Activated T-helper 17 cell treated with anti-CD3 and anti-CD28 coated beads, Interleukin-2, amount 50 U/mL, for 72 hours (primary cell): ENCODE measurements at places on chromosomes 3 and 15.
A peak's percentile ranks its signal among the peaks of the same experiment; 100 is the strongest.

DNA sequence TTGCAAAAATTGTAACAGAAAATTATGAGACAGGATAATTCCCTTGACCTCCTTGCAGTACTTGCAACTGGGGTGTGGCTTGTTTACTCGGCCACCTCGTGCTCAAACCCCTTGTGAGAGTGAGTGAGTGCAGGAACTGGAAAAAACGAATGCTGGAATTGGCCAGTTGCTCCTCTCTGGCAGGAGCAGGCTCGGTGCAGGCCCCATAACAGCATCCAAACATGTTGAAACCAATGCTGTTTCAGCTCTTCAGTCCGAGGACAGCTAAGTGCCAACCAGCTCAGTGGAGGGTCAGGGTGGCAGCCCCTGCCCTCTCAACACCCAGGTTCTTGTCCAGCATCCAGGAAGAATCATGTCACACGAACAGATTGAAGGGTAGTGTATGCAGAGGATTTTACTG, 36.9 kb downstream of the METTL6 start:
- ATAC-seq, result no peak

GRCh38 chr3:16370872-16371740, 106.1 kb downstream of the OXNAD1 start:
- peak; percentile 73 for ATAC-seq

- peak; percentile 52 for ATAC-seq
Measured at GRCh38 chr15:90001062-90001682, at the start of gene ZNF710. ZNF710 (plus strand) TSS chr15:90001324; CDS start chr15:90067138, 65,814 bp downstream.

GRCh38 chr3:129560269-129560787, 17.4 kb downstream of the H1-8 start:
- ATAC-seq, result no peak

- ATAC-seq, result no peak
Measured at GRCh38 chr3:168611826-168612225, 516.1 kb upstream of the GOLIM4 start.

- ATAC-seq, result peak; percentile 98
Measured at GRCh38 chr3:10017636-10018292, 8.5 kb upstream of the FANCD2 start.

DNA sequence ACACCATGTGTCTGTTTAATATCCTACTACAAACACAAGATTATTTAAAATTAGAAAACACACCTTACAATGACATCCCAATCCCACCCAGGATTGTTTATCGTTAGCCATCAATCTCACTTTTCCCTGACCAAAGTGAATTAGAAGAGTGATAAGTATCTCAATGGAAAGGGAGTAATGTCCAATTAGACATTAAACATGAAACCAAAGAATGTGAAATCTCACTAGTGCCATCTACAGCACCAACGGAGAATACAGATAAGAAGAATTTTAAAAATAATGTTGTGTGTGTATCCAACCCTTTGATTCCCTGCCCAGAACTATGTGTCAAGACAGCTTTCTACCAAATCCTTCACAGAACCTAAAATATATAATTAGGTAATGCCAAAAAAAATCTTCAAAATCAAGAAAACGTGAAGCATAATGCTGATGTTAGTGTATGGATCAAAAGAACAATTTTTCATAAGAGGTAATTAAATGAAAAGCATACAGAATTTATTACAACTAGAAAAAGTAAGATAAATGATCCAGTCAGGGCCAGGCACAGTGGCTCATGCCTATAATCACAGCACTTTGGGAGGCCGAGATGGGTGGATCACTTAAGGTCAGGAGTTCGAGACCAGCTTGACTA, 64.2 kb downstream of the SCAPER start:
- no peak for ATAC-seq

- ATAC-seq, result no peak
Measured at GRCh38 chr3:14716591-14716990, 41.6 kb downstream of the C3orf20 start.

DNA sequence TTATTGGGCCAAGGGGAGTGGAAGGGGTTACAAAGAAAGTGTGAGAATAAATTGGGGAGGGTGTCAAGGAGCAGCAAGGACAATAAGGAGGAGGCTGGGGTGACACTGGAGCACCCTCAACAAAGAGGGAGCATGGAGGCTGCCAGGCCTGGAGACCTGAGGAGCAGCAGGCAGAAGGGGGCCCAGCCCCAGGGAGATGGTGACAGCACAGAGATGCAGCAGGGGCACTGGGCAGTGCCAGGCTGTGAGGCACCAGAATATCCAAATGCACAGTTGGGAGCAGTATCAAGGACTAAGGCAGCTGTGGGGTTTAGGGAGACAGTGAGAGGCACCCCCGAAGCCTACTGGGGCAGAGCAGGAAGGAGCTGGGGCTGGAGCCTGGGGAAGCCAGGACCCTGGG, 19.4 kb upstream of the ALAS1 start:
- no peak for ATAC-seq

DNA sequence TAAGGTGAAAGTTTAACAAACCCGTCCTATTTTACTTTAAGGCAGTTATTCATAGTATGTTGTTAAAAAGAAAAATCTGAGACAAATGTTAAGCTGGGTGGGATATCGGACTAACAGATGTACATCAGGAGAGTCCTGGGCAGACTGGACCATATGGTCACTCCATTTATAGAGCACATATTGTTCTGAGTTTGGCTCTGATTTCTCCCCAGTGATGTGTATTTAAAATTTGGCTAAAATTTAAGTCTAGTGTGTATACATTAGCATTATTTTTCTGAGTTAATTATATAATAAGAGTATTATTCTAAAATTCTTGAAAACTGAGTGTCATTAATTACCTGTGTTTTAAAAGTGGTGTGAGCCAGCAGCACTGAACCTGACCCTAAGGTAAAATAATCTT, 6.1 kb downstream of the GMPS start:
- ATAC-seq, result no peak

DNA sequence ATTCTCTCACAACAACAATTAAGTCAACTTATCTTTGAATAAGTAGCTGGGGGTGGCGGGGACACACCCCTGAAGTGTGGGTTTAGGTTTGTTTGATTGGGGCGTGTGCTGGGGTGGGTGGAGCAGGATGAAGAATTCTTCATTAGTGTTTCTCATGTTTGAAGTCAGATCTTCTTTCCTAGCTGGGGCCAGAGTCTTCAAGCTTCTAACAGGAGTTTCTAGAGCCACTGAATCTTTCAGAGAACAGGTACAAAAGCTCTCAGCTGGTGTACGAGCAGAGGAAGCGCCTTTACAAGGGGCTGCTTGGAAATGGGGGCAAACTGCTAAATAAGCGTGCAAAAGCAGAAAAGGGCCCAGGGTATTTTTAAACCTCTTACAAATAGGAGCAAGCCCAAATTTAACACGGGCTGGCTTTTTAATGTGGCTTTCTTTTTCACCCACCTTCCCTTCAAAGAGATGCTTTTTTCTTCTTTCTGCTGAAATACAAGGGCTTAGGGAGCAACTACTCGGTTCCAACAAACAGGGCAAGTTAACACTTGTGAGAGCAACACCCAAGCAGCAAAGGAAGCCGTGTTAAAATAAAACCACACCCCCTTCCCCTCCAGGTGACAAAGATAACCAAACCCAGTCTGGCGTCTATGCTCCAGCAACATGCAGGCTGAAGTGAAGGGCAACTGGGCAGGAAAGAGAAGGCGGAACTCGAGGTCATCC, 86.9 kb upstream of the RASGRP1 start:
- ATAC-seq, result peak; percentile 65

GRCh38 chr3:12961007-12961696, 112.1 kb downstream of the IQSEC1 start:
- no peak for ATAC-seq

GRCh38 chr15:85031086-85031943, 49.7 kb downstream of the PDE8A start:
- no peak for ATAC-seq

DNA sequence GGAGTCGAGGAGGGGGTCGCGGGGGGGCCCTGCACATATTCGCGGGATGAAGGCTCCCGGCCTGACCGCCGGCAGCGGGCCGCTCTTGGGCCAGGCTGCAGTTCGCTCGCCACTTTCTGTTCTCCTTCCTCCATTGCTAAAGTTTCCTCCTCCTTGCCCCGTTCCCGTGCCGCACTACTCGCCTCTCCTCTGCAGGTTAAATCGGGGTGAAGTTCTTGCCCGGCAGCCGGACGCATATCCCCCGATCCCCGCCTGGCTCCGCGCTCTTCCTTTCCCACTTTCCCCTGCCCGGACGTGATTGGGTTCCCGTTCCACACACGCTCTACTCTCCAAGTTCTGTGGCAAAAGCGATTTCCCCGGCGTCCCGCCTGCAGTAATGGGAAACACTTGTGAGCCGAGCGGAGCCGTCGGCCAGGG, 556 bp downstream of the CRYBG3 start:
- peak; percentile 25 for ATAC-seq

GRCh38 chr3:169992781-169993180, 26.2 kb downstream of the SEC62 start:
- ATAC-seq, result no peak

DNA sequence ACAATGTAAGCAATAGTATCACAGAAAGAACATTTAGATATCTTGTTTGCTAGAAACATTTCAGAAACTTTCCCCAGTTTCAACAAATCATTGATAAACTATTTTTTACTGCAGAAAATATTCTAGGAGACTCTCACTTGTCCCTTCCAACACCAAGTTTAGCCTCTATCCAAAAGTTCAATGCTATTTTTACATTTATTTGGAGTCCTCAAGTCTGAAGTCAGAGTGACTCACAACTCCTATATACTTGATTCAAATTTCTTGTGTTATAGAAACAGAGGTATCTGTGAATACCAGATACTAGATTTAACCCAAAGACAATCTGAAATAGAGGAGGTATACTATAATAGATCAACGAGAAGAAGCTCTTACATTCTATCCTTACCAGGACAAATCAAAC, 49.6 kb downstream of the RFX7 start:
- ATAC-seq, result no peak

DNA sequence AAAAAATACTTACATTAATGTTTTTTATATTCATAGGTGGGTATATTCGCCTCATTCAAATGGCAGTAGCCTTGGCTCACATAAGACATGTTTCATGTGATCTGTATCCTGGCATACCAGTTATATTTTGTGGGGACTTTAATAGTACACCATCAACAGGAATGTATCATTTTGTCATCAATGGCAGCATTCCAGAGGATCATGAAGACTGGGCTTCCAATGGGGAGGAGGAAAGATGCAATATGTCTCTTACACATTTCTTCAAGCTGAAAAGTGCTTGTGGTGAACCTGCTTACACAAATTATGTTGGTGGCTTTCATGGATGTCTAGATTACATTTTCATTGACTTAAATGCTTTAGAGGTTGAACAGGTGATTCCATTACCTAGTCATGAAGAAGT, 3.5 kb downstream of the PDE12 start:
- ATAC-seq, result no peak

DNA sequence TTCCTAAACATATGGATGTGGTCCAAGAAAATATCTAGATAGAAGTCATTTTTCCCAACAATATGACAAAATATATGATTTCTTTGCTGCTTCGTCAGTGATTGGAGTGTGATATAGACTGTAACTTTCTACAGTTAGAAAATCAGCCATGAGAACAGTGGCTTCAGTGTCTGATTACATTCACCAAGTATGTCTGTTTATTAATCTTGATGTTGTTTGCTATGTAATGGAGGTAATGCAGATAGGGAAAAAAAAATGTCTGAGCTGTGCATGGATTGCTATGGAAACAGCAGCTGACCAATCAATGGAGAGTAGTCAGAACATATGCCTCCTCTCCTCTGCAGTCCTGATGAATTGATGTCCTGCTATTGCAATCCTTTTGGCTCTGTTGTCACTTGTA, 72.3 kb upstream of the GAP43 start:
- no peak for ATAC-seq

GRCh38 chr3:139687431-139687830, 9.7 kb upstream of the NMNAT3 start:
- ATAC-seq, result no peak

DNA sequence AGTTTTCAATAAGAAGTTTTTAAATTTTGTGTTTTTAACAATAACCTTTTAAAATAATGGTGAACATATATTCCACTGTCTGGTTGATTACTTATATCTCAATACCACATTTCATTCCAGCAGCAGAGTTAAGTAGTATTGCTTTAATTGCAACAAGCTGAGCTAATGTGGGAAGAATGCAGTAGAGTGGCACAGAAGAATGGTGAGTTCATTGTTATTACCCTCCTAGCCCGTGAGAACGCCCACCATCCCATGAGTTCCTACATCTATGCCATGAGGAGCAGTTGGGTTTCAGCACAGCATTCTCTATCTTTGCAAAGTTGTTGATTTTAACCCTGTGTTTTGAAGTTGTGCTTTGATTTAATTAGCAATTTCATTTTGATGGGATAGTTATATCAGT, 17.8 kb upstream of the NR2E3 start:
- ATAC-seq, result no peak

GRCh38 chr3:23519314-23520208, 286.2 kb upstream of the UBE2E1 start:
- no peak for ATAC-seq

DNA sequence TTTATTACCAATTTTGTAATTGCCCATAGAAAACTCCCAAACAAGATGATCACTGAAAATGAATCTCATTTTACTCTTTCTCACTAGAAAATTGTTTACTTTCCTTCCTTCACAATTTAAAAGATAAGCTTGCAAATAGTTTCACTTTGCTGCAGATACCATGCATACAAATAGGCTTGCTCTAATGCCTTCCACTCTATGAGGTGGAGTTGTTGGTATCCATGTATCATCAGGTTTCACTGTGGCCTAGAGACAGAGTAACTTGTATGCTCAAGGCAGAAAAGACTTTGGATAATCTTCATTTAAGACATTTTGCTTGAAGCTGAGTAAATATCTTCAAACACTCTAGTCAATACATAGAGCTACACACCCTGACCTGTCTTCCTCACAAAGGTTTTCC, 60.8 kb downstream of the RYK start:
- ATAC-seq, result no peak

- ATAC-seq, result no peak
Measured at GRCh38 chr3:127307112-127307835, 19.4 kb upstream of the PRR20G start.

DNA sequence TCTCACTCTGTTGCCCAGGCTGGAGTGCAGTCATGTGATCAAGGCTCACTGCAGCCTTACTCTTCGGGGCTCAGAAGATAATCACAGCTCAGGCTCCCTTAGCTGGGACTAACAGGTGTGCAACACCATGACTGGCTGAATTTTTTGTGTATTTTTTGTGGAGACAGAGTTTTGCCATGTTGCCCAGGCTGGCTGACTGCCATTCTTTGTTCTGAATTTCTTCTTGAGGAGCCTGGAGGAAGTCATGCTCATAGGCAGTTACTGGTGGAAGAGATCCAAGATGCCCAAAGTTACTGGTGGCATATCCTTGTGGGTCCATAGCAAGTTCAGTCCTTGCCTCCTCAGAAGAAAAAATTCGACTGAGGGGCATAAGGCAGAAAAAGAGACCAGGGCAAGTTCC, 16.6 kb upstream of the UBP1 start:
- no peak for ATAC-seq

GRCh38 chr3:65060904-65061303, 373.1 kb upstream of the ADAMTS9 start:
- ATAC-seq, result no peak
